ENCODE measurements at places on chromosomes 4 and X.

GRCh38 chr4:136281889-136282288 is 1250.4 kb downstream of the PCDH18 start:
- no peak overlapping the region for H3K27ac ChIP-seq
- no peak overlapping the region for H3K4me3 ChIP-seq

DNA sequence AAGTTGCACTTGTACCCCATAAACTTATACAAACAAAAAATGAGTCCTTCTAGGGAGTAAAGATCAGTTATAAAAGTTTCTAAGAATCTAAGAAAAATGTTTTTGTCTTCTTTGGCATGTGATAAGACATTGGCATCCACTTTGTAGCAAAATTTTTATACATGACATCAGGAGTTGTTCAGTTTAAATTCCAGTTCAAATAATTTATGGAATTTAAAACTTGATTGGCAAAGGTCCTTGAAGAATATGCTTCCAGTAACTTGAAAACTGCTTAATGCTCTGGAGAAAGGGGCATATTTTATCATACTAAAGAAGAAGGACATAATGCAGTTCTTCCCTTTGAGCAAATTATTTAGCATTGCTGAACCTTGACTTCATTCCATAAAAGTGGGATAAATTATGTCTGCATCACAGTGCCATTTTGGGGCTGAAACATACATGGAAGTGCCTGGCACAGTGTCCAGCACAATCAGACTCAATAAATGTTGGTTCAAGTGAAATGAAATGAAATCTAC is 163.3 kb upstream of the IL15 start:
- H3K27me3 ChIP-seq, result no peaks in the 10 kb centered on the region
- no peaks in the 10 kb centered on the region for H3K36me3 ChIP-seq
- no peak overlapping the region for H3K27ac ChIP-seq
- no peak overlapping the region for H3K4me3 ChIP-seq
- DNase-seq, result no peak
- H3K4me1 ChIP-seq, result peaks cover 22% of the 10 kb centered on the region

DNA sequence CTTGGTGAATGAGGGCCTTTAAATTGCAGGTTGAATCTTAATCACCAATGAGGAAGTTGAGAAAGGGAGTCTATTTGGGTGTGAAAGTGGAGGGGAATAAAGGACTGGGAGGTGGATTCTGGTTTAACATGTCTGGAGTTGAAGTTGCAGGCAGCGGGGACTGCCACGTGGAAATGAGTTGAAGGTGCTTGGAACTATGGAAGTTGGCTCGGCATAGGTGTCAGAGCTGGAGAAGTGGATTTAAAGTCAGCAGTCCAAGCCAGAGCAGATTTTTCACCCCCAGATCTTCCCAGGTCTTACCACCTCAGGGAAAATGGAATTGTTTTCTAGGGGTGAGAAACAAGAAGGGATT is 44.9 kb downstream of the TIGD4 start:
- no peak overlapping the region for H3K4me3 ChIP-seq
- no peak for DNase-seq
- H3K36me3 ChIP-seq, result no peaks in the 10 kb centered on the region
- H3K27ac ChIP-seq, result no peak overlapping the region
- H3K27me3 ChIP-seq, result no peaks in the 10 kb centered on the region

- H3K27me3 ChIP-seq, result no peaks in the 10 kb centered on the region
- peaks cover 14% of the 10 kb centered on the region for H3K4me1 ChIP-seq
- no peak for DNase-seq
- H3K36me3 ChIP-seq, result no peaks in the 10 kb centered on the region
- H3K4me3 ChIP-seq, result peak overlapping the region; percentile 89
- H3K27ac ChIP-seq, result peak overlapping the region; percentile 98
Measured at GRCh38 chr4:88008122-88008742, 797 bp downstream of the PKD2 start.

DNA sequence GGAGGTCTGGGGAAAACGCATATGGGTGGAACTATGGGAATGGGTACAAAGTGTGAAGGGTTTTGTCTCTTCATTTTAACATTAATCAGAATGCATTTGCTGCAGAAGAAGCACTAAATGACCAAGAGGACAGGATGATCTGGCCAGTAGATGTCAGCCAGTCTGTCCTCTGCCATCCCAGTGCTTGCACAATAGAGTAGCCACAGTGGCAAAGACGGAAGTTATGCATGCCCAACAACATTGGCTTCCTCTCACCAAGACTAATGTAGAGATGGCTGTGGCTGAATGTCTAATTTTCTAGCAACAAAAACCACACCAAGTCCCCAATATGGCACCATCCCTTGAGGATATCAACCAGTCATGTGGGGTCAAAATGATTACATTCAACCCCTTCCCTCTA is 45.0 kb upstream of the ARHGEF6 start:
- H3K4me1 ChIP-seq, result no peaks in the 10 kb centered on the region
- no peak for DNase-seq
- no peak overlapping the region for H3K27ac ChIP-seq
- H3K36me3 ChIP-seq, result no peaks in the 10 kb centered on the region
- no peaks in the 10 kb centered on the region for H3K27me3 ChIP-seq

DNA sequence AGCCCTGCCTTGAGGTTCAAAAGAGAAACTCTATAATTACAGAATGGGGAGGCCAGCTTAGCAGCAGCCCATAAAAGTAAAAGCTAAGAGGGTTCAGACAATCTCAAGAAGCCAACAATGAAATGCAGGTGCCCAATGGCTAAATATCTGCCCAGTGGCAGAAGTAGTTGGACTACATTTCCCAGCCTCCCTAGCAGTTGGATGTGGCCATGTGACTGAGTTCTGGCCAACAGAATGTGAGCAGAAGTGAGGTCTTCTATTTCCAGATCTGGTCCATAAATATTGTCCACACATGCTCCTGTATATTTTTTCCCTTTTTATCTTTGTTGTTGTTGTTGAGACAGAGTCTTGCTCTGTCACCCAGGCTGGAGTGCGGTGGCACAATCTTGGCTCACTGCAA is 127.9 kb upstream of the NHS start:
- no peak for DNase-seq
- H3K4me3 ChIP-seq, result no peak overlapping the region
- no peaks in the 10 kb centered on the region for H3K36me3 ChIP-seq
- H3K27ac ChIP-seq, result no peak overlapping the region

DNA sequence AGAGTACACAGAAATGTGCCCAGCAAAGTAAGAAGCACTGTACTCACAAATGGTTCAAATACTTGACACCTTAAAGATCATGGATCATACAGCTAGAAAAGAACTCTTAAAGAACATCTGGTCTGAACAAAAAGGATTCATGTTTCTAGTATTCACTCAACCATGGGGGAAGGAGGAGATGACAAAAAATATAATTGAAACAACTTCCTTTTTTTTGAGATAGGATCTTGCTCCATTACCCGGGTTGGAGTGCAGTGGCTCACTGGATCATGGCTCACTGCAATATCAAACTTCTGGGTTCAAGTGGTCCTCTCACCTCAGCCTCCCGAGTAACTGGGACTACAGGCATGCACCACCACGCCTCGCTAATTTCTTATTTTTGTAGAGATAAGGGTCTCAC is 6.0 kb downstream of the DHX15 start:
- peaks cover 40% of the 10 kb centered on the region for H3K4me1 ChIP-seq
- DNase-seq, result no peak
- no peaks in the 10 kb centered on the region for H3K27me3 ChIP-seq
- no peak overlapping the region for H3K4me3 ChIP-seq
- peaks cover 18% of the 10 kb centered on the region for H3K36me3 ChIP-seq
- no peak overlapping the region for H3K27ac ChIP-seq

DNA sequence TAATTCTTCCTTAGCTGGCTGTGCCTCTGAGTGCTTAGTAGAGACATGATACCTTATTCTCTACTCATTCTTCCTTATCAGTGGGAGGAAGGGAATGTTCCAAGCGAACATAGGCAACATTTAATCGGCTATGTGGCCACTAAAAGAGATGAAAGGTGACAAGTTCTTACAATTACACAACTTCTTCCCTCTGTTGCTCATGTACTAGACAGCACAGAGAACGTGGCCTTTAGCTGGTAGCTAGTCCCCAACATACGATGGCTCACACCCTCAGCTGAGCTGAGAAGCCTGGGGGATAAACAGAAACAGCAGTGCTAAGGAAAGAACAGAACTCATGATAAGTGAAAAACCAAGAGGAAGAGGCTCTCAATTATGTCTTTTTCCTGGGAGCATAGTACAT is 52.2 kb downstream of the APOO start:
- no peak overlapping the region for H3K27ac ChIP-seq
- no peaks in the 10 kb centered on the region for H3K36me3 ChIP-seq
- H3K4me1 ChIP-seq, result no peaks in the 10 kb centered on the region
- DNase-seq, result no peak
- H3K27me3 ChIP-seq, result no peaks in the 10 kb centered on the region
- H3K4me3 ChIP-seq, result no peak overlapping the region

- DNase-seq, result no peak
- no peak overlapping the region for H3K27ac ChIP-seq
- H3K27me3 ChIP-seq, result no peaks in the 10 kb centered on the region
- H3K36me3 ChIP-seq, result no peaks in the 10 kb centered on the region
- H3K4me1 ChIP-seq, result no peaks in the 10 kb centered on the region
Measured at GRCh38 chr4:151782296-151782695, 21.5 kb upstream of the GATB start.

DNA sequence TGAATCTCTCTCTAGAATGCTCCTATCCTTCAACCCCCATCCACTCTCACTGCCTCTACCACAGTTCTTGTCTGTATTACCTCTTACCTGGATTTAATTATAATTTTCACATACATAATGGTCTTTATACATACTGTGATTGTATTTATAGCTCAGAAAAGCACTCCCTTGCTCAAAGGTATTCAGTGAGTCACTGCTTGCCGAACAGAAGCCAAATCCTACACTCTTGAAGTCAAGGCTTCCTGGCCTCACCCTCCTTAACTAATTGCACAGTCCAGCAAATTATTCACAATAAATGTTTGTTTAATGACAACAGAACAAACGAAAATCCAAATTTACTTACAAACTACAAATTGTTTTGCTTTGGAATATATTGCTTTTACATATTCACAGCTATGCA is 159.5 kb downstream of the KLHL13 start:
- no peak overlapping the region for H3K4me3 ChIP-seq
- no peaks in the 10 kb centered on the region for H3K36me3 ChIP-seq
- no peak for DNase-seq

- H3K4me3 ChIP-seq, result no peak overlapping the region
- no peak for DNase-seq
- peaks cover 5% of the 10 kb centered on the region for H3K4me1 ChIP-seq
- H3K27ac ChIP-seq, result no peak overlapping the region
Measured at GRCh38 chr4:140028676-140029517, 125.1 kb downstream of the MAML3 start.

DNA sequence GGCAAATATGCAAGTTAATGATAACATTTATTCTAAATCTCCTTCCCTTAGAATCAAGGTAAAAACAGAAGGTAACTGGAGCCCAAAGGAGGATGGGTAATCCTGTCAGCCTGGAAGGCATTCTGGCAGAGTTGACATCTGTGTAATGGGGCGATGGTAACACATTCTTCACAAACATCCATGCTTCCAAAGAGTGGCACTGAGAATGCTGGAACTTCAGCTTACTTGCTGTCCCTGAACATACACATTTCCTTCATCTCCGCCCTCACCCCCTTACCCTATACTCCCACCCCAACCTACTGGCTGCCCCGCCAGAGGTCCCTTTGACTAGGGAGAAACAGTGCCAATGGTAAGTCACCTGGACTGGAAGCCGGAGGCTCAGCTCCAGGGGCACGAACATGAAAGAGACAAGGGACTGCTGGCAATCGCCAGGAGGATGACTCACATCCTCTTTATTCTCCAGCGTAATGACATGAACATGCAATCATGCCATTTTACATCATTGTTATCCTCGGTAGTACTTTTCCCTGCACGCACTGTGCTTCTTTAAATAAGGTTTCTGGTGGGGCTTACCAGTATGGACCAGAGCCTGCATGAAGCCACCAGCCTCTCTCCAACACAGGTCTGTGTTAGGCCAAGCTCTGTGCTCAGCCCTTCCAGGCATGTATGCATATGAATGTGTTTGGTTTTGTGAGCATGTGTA is 694.2 kb upstream of the TENM3 start:
- DNase-seq, result no peak
- no peak overlapping the region for H3K27ac ChIP-seq
- no peaks in the 10 kb centered on the region for H3K27me3 ChIP-seq
- H3K4me1 ChIP-seq, result no peaks in the 10 kb centered on the region

DNA sequence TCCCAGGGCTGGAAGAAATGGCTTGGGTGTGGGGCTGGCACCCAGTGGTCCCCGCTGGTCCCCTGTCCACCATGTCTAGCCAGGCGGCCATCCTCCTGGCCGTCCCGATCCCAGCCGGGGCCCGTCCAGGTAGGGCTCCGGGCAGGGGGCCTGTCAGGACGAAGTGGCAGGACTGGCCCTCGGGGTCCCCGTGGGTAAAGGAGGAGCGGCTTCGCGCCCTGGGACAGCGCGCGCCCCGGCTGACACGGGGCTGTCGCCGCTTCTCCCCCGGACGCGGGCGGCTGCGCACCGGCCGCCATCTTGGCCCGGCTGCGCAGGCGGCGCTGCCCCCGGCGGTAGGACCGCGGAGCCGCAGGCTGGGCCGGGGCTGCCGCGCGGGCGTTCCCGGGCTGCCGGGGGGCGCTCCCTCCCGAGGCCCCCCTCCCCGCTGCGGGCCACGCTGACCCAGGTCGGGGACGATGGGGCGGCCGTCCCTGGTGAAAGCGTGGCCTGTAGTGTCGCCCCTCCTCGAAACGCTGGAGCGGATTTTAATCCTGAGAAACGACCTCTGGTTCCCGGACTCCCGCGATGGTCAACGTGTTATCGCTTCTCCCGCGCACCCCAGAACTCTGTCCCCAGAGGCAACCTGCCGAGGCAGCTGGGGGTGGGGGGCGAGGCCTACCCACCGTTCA is 60.4 kb upstream of the BCOR start:
- no peaks in the 10 kb centered on the region for H3K27me3 ChIP-seq
- peak overlapping the region; percentile 59 for H3K27ac ChIP-seq
- H3K4me3 ChIP-seq, result peak overlapping the region; percentile 76
- no peaks in the 10 kb centered on the region for H3K36me3 ChIP-seq
- DNase-seq, result no peak
- no peaks in the 10 kb centered on the region for H3K4me1 ChIP-seq

DNA sequence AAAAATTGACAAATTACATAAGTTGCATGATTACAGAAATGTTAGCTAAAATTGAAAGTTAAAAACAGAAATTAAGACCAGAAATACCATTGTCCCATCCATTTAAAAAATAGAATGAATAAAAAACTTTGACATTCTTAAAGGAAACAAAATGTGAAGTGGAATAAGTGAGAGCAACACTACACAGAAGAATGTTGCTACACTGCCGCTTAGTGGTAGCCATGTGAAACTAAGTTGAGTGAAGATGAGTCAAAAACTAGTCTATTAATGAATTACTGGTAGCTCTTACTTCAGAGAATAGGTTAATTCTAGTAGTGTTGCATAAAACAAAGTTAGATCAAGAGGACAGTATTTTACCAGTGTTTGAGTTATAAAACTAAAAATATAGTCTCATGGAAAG is 571.0 kb upstream of the KLHL4 start:
- H3K27me3 ChIP-seq, result no peaks in the 10 kb centered on the region
- H3K27ac ChIP-seq, result no peak overlapping the region
- H3K4me3 ChIP-seq, result no peak overlapping the region

- no peaks in the 10 kb centered on the region for H3K27me3 ChIP-seq
- H3K4me1 ChIP-seq, result no peaks in the 10 kb centered on the region
- H3K27ac ChIP-seq, result no peak overlapping the region
- DNase-seq, result no peak
Measured at GRCh38 chr4:20572976-20573375, 127.3 kb upstream of the PACRGL start.

Data from thoracic aorta (tissue), 2 donors.